ENCODE measurements at places on chromosomes 3 and 15.

DNA sequence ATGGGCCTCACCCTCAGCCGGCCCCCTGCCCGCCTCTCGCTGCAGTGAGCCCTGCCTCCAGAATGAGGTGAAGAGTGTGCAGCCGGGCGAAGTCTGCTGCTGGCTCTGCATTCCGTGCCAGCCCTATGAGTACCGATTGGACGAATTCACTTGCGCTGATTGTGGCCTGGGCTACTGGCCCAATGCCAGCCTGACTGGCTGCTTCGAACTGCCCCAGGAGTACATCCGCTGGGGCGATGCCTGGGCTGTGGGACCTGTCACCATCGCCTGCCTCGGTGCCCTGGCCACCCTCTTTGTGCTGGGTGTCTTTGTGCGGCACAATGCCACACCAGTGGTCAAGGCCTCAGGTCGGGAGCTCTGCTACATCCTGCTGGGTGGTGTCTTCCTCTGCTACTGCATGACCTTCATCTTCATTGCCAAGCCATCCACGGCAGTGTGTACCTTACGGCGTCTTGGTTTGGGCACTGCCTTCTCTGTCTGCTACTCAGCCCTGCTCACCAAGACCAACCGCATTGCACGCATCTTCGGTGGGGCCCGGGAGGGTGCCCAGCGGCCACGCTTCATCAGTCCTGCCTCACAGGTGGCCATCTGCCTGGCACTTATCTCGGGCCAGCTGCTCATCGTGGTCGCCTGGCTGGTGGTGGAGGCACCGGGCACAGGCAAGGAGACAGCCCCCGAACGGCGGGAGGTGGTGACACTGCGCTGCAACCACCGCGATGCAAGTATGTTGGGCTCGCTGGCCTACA lies 8.5 kb downstream of the GRM2 start:
- no peak for DNase-seq

DNA sequence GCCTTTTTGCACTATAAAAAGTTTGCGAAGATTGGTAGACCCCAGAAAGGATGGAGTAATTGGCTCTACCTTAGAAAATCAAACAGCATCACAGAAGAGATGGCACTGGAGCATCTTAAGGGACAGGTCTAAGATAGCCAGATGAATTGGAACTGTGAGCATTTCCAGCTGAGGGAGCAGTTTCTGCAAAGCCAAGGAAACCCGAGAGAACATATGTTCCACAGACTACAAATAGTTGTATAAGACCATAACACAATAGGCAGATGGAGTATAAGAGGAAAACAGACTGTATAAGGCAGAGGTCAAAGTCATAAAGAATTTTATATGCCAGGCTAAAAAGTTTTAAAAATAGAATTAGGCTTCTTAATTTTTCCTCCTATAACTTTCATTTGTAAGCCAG lies 46.0 kb downstream of the TSC22D2 start:
- no peak for DNase-seq

GRCh38 chr3:51382076-51382745 lies 2.9 kb upstream of the MANF start:
- DNase-seq = no peak

DNA sequence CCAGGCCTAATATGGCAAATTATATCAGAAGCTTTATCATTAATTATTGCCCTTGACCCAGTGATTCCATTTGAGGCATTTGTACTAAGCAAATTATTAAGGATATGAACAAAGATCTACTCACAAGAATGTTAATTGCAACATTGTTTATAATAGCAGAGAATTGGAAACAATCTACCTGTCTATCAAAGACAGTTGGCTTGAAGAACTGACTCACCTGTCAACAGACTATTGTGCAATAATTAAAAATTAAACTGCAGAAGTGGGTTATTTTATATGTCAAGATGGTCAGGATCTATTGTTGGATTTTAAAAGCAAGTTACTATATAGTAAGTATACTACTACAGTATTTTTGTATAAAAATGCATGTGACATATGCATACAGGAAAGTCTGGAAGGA lies 6.7 kb upstream of the FETUB start:
- DNase-seq = no peak

- no peak for DNase-seq
Measured at GRCh38 chr15:93553167-93553935, 464.3 kb upstream of the RGMA start.

DNA sequence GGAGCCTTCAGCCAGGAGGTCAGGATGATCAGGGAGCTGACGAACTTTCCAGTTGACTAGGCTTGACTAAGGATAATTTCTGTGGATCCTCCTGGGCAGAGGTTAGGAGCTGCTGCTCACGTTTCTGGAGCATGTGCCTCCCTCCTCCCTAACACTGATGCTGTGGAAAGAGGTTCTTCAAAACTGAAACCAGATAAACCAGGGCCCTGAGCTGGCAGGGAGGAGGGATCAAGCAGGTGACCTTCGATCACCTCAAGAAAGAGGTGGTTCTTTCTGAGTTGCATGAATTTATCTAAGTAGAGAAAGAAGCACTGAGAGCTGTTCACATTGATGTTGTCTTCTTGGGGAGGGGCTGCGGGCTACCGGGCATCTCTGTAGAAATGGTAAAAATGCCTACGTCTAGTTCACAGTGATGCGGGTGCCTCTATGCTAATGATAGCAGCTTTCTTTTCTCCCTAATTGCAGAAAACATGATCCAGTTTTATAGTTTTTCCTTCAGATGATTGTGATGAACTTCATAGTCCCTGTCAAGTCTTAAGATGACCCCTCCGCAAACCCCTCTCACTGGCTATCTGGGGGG lies 332.7 kb upstream of the LRRFIP2 start:
- no peak for DNase-seq

DNA sequence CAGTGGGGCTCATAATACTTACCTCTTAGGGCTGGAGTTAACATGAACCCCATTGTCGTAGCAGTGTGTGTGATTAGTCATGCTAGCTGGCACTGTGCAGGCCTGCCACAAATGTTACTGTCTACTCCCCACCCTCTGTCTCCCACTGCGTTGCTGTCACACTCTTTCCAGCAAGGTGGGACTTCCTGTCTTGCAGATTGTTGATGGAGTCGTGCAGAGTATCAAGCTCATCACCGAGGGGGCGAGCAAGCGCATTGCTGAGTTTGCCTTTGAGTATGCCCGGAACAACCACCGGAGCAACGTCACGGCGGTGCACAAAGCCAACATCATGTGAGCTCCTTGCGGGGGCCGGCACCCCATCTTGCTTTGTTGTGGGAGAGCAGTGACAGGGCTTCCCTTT lies 12.9 kb downstream of the IDH3A start:
- no peak for DNase-seq

DNA sequence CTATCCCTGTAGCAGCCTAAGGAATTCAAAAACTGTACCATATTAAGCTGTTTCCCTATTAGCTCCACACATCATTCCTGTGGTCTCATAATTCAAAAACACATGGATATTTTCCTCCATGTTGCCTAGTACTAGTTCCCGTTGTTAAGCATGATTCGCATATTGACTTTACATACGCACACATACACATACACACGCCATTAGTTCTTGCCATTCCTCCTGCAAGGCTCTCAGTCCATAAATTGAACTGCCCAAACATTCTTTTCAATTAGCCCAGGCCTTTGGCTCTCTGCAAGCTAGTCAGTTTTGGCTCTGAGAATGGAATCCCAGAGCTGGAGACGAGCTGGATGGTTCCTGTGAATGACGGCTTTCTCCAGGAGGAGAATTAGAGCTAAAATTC lies 57.2 kb upstream of the RAD18 start:
- no peak for DNase-seq

DNA sequence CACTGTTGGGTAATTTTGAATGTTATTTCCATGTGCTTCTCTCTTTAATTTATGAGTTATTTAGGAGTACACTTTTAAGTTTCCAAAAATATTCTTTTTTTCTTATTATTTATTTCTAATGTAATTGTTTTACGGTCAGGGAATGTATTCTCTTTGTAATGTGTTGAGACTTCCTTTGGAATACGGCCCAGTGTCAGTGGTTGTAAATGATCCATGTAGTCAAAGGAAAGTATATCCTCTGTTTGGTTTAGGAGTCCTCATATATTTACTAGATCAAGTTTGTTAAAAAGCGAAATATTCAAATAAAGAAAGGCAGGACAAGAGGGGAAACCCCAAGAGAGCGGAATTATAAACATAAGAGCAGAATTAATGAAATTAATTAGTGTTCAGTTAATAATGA lies 49.0 kb upstream of the ADGRG7 start:
- no peak for DNase-seq

DNA sequence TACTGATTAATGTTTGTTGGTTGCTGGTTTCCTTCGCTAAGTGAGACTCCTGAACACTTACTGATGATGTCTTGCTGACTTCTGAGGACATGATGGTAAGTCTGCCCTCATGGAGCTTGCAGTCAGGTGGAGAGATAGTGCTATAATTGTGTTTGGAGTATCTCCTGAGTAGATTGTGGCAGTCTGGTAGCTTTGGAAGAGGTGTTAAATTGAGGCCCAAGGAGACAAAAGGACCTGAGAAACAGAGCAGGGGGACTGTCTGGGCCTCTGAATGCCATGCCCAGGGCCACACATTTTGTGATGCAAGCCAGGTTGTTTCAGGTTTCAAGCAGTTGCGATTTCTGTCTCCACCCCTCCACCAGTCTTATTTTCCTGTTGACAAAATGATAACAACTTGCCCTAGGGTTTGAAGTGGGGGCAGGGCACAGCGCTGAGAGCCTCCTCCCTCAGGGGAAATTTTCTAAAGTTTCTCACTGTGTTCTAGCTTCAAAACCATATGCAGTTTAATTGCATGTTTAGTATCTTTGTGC lies 16.7 kb downstream of the SMAD3 start:
- DNase-seq = no peak
